ENCODE measurements at places on chromosomes 5 and 9.

DNA sequence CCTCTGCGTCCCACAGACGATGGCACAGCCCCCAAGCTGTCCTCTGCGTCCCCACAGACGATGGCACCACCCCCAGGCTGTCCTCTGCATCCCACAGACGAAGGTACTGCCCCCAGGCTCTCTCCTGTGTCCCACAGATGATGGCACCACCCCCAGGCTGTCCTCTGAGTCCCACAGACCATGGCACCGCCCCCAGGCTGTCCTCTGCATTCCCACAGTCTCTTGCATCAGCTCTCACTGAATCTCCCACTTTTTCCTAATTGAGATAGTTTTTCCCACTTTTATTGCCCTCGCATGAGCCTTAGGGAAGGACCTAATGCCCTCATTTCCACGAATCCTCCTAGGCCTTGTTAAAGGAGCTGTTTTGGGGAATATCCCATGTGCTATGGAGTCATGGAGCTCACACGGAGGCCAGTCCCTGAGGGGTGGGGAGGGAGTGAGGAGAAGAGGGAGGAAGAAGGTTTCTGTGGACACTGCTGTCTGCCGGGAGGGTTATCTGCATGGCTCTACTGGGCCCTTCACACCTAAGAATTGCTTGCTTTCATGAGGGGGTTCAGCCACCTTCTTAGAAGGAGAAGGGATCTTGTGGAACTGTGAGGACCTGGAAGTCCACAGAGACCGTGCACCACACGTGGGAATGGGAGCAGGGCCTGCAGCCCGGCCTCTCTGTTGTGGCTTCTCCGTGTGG is 58.2 kb upstream of the PTCH1 start:
- no peak for DNase-seq

DNA sequence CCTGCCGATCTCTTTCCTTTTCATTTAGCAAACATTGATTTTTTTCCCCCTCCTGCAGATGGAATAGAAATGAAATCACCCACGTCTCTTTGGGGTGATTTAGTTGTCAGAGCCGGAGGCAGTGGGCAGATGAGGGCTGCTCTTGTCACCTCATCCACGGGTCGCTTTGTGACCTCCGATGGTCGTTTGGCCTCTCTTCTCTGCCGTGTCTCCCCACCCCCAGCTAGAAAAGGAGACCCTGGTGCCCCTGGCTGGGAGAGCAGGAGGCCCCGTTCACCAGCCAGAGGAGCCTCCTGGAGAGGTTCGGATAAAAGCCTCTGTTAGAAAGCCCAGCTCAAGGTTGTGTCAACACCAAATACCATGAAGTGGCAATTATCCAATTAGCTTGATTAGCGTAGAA is 21.6 kb upstream of the RXRA start:
- no peak for DNase-seq

DNA sequence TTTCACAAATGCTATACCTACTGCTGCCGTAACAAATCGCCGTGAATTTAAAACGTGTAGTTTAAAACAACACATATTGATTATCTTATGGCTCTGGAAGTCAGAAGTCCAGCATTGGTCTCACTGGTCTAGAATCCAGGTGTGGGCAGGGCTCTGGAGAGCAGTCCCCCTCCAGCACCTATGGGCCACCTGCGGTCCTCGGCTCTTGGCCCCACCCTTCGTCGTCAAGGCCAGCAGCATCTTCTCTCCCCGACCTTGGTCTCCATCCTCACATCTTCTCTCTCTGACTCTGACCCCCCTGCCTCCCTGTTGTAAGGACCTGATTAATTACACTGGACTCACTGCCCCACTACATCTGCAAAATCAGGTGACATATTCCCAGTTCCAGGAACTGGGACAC is 106.4 kb upstream of the COL5A1 start:
- no peak for DNase-seq

DNA sequence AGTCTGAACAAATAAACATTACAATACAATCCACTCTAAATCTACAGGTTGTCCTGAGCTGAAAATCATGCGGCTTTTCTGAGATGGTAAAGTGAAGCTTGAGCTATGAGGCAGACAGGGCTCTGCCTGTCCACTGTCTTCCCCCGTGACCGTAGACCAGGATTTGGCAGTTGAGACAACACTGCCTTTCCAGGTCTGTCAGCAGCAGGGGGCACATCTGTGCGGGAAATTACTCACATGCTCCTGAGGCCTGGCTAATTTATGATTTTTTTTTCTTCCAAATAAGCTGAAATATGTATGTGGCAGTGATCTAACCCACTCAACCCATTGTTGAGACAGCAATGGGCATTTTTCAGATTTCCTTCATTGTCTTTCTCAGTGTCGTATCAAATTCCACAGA is 307.9 kb downstream of the FBXL7 start:
- DNase-seq: no peak

- no peak for DNase-seq
Measured at GRCh38 chr9:112035166-112035826, 138.7 kb downstream of the UGCG start.

- no peak for DNase-seq
Measured at GRCh38 chr9:113177251-113177650, 26.4 kb downstream of the SLC31A2 start.

DNA sequence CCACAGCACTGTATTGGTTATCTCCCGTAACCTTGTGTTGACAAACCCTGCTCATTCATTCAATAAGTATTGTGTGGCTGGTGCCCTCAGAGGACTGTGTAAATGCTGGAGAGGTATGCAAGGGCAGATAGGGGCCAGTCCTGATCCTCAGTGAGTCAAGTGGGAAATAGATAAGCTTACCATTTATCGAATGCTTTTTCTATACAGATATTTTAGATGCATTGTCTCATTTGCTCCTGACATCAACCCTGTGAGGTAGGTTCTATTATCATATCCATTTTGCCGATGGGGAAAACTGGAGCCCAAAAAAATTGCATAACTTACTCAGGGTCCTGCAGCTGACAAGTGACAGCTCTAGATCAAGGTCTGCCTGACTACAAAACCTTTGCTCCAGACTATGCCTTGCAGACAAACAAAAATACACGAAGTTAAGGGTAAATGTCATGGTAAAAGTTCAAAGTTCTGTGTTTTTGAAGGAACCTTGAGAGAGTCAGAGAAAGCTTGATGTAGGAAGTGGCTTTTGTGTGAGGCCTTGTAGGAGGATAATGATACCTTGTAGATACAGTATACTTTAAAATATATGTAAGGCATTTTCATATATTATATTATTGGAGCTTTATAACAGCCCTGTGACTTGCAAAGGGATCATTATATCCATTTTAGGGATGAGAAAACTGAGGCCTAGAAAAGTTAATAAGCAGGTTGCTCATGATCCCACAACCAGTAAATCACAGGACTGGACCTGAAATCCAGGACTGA is 22.7 kb downstream of the CYFIP2 start:
- no peak for DNase-seq

GRCh38 chr9:14366076-14366475 is 52.1 kb upstream of the NFIB start:
- DNase-seq: no peak

DNA sequence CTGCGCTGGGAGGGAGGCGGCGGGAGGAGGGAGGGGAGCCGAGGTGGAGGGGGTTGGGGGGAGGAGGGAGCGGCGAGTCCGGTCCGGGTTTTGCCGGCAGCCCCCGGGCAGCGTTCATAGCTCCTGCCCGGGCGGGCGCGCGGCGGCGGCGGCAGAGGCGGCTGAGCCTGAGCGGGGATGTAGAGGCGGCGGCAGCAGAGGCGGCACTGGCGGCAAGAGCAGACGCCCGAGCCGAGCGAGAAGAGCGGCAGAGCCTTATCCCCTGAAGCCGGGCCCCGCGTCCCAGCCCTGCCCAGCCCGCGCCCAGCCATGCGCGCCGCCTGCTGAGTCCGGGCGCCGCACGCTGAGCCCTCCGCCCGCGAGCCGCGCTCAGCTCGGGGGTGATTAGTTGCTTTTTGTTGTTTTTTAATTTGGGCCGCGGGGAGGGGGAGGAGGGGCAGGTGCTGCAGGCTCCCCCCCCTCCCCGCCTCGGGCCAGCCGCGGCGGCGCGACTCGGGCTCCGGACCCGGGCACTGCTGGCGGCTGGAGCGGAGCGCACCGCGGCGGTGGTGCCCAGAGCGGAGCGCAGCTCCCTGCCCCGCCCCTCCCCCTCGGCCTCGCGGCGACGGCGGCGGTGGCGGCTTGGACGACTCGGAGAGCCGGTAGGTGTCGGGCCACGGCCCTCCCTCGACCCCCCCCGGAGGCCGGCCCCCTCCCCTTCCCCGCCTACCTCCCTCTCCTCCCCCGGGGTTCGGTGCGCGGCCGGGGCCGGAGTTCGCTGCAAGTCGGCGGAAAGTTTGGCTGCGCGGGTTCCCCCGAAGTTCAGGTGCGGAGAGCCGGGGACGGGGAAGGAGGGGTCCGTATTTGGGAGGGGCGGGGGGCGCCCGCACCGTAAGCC is at the start of gene CXXC5:
CXXC5 (plus strand) TSS at position 145 of the 877 bp plus-strand sequence. CDS start 32,175 bp downstream, outside the sequence.
- DNase-seq: no peak

DNA sequence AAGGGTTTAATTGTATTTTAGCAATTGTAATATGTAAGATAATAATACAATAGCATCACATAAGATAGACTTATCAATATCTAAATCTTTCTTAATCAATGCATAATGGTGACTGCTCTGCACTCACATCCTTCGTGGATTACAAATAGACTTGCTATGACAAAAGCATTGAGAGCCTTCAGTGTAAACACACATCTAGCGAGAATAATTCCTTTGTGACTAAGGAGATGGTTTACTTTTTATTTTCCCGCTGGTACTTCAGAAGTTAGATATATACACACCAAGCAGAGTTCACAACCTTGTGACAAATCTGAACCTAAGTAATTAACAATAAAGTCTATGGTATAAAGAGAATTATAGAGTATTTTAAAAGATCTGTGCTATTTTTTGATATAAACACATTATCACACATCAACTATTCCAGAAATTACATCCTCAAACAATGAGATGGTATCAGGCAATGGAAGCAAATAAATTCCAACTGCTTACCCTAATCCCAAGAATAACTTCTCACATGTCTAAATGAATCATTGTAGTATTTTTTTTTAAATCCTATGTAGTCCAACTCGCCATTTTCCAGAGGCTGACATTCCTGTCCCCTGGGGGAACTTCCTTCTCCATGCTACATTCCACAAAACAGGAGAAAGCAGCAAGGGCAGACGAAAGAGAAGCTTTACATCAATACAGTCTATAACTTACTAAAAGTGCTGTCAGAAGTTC is 51.2 kb downstream of the MAPKAP1 start:
- DNase-seq: no peak

DNA sequence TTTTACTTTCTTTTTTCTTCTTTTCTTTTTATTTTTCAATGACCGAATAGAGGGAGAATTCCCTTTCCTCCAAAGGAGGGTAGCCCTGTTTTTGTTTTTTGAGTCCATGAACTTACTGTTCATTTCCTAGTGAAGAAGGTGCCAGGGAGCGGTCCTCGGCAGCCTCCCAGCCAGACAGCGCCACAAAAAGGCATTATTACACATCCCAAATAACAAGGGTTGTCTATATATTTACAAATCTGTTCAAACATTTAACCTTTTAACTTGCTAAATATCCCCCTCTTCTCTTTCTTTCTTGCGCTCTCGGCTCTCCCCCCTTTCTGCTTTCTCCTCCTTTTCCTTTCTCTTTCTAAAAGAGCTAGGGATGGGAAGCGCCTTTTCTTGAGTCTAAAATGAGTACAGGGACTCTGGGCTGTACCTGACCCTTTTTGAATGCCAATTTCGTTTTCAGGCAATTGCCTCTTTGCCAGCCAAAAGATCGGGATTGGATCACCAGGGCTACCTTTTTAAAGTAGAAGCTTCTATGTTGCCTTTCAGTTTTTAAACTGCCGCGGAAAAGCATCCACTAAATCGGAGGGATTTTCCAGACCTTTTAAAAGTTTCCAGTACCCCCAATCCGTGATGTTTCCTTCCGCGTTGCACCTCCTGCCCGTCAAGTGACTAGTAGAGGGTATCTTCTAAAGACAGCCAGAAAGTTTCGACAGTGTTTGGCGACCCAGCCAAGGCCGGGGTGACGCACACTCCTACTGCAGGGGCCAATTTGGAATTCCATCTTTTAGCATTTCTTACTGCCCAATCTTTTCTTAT is 125.6 kb downstream of the TMEM161B start:
- no peak for DNase-seq

DNA sequence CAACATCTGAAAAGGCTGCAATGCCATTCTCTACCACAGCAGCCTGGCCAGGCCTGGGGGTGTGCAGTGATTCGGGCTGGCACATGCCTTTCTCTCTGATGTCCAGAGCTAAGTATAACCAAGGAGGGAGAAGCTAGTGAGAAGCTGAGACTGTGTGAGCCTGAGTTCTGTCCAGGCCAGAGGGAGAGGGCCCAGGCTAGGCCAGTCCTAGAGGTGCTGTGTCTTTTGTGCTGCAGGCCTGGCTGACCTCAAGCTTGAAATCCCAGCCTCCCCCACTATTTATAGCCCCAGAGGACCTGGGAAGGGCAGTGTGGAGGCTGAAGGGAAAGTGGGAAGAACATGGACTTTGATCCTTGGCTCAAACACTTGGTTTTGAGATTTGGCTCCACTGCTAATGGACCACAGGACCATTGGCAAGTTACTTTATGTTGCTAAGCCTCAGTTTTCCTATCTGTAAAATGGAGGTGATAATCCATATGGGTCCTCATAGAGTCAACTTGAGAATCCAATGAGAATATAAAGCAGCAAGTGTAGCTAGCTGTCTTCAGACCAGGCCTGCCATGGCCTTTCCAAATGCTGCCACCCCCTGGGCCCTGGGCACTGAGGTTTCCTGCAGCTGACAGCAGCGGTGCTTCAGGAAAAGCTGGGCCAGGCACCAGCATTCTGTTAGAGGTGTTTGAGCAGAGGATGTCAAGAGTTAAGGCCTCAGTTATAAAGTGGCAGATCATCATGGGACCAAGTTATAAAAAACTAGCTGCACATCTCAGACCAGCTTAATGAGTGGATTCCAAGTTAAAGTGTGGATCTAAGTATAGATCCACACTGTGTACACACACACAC is 21.1 kb downstream of the BNIP1 start:
- no peak for DNase-seq

DNA sequence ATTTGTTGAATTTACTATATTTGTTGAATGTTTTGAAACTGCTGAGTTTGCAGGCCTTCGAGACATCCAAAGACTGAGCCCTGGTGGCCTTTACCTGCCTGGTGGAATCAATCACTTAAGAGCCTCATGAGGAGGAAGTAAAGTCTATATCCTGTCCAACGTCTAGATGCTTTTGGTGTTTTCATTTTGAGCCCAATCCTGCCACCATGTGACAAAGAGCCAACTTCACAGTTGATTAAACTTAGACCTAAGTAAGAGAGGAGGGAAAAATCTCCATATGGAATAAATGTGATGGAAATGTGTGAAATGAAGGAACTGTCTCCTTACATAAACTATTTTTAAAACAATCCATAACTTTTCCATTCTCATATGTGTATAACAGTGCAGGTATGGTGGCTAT is 220.1 kb downstream of the PRR16 start:
- DNase-seq: no peak

GRCh38 chr5:142888469-142889085 is 118.4 kb downstream of the ARHGAP26 start:
- DNase-seq: no peak

- DNase-seq: no peak
Measured at GRCh38 chr9:132041798-132042197, 37.9 kb downstream of the MED27 start.

Data from stimulated activated CD8-positive, alpha-beta memory T cell treated with anti-CD3 and anti-CD28 coated beads, Interleukin-15, amount 100 ng/mL, for 4 hours (primary cell).